Heart right ventricle (tissue), 16 donors: ENCODE measurements at places on chromosomes 6 and 20. TPM values are rescaled to one million over a fixed set of nuclear protein-coding genes. Genes with fewer than 3 reads are reported as not detected.

- no peak for DNase-seq
Measured at GRCh38 chr20:33177866-33178265, 9.9 kb downstream of the BPIFA2 start.

- DNase-seq, result no peak
Measured at GRCh38 chr6:92011681-92012245, 1407.6 kb downstream of the EPHA7 start.

DNA sequence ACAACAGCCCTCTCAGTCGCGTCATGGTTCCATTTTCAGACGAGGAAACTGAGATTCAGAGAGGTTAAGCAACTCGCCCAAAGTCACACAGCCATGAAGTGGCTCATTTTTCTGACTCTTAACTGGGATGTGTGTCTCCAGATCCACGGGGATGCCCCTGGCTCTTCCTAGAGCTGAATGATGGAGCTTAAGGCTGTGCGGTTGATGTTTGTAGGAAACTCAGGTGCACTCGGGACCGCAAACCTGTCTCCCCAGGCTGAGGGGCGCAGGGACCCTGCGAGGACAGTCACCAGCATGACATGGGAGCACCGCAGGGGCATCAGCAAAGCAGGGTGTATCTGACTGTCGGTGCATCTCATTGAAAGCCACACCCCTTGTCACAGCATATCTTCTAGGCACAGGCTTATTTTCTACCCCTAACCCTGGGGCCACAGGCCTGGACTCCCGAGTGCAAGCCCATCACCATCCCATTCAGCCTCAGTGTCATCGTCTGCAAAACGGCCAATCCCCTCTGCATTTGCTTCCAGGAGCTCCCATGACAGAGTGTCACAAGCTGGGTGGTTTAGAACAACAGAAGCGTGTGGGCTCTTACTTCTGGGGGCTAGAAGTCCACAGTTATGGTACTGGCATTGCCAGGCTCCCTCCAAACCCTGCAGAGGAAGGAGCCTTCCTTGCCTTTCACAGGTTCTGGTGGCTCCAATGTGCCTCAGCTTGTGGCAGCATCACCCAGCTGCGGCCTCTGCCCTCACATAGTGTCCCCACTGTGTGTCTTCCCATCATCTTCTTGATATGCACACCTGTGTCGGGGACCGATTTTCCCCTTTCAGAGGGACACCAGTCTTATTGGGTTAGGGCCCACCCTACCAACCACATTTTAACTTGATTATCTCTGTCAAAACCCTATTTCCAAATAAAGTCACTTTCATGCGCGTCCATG lies 9.9 kb upstream of the ARHGAP40 start:
- no peak for DNase-seq

GRCh38 chr6:89410788-89411144 lies 1.3 kb downstream of the RRAGD start:
- no peak for DNase-seq

GRCh38 chr20:64057628-64058498 lies 5.1 kb upstream of the TCEA2 start:
- peak; percentile 88 for DNase-seq

GRCh38 chr6:96227135-96227534 lies 211.4 kb downstream of the FUT9 start:
- no peak for DNase-seq

- no peak for DNase-seq
Measured at GRCh38 chr6:149860834-149861602, 3.1 kb downstream of the LRP11 start.

GRCh38 chr6:1908784-1909183 lies 299.1 kb downstream of the FOXC1 start:
- DNase-seq, result no peak

DNA sequence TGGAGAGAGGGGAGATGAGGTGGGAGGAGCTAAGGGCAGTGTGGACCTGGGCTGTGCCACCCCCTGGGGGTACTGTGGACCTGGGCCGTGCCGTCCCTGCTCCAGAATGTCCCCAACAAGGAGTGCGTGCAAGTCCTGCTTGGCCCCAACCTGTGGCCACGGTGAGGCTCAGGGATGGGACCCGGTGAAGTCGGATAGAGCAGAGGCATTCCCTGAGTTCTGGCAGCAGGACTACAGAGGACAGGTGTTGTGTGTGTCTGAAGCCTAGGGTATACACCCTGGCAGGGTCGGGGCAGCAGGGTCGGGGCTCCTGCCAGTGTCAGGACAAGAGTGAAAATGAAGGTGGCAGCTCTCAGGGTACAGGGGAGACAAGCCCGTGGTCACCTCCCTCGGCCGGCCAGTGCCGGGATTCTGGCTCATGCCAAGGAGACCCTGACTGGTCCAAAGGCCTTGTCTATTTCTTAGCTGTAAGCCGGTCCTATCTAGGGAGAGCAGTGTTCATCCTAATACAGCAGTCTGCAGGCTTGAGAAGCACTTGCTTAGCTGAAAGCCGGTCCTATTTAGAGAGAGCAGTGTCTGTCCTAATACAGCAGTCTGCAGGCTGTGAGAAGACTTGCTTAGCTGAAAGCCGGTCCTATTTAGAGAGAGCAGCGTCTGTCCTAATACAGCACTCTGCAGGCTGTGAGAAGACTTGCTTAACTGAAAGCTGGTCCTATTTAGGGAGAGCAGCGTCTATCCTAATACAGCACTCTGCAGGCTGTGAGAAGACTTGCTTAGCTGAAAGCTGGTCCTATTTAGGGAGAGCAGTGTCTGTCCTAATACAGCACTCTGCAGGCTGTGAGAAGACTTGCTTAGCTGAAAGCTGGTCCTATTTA lies 95.9 kb downstream of the SMOC2 start:
- no peak for DNase-seq

DNA sequence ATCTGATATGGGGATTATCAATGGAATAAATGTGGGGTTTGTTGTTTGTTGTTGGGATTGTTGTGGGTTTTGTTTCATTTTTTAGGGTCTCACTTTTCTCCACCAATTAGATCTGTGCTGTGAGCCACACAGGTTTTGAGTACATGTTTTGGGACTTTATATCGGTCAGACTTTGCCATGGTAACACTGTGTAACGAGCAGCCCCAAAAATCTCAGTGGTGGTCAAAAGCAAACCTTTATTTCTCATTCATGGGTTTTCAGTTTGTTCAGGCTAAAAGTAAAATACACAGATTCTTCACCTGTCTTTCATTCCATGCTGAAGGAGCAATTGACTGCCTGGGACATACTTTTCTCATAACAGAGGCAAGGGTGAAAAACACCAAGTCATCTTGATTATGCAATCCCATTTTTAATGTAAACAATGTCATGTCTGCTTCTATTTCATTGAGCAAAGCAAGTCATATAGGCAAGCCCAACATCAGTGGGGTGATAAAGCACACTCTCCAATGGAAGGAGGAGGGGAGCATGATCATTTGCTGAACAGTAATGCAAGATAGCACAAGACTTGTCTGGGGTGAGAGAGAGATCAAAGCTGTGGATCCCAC lies 101.1 kb upstream of the PLCB4 start:
- DNase-seq, result no peak

- DNase-seq, result no peak
Measured at GRCh38 chr20:828987-829386, 4.5 kb upstream of the FAM110A start.

DNA sequence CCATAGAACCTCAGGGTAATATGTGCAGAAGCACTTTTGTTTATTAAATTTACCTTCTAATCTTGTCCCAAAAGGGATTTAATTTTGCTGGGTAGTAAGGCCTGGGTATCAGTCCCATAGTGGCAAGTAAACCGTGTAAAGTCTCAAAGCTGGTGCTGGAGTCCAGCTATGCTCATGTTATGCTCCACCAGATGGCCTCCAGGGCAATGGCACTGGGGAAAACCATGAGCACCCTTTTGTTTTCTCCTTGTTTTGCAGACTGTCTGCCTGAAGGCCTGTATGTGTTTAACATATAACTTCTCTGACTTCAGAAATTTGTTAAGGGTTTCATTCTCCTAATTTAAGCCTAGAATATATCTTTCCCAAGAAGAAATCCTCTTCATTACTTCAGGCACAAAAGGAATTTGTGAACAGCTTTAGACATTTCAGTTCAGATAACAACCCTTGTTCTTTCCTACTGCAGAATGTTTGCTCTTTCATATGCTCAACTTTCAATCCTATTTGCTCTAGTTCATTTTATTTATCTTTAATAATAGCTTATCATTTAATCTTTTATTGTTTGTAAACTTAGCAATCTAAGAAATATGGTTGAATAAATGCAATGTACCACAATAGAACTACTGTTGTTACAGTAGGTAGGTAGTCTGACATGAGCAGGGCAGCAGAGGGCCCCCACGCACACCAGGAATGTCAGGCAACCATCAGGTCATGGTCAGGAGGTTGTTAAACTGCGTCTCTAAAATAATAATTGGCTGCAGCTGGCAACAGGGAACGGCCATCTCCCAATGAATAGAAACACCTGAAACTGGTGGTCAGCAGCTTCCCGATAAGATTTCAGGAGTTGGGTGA lies 162.8 kb downstream of the TENT5A start:
- DNase-seq, result peak; percentile 12

DNA sequence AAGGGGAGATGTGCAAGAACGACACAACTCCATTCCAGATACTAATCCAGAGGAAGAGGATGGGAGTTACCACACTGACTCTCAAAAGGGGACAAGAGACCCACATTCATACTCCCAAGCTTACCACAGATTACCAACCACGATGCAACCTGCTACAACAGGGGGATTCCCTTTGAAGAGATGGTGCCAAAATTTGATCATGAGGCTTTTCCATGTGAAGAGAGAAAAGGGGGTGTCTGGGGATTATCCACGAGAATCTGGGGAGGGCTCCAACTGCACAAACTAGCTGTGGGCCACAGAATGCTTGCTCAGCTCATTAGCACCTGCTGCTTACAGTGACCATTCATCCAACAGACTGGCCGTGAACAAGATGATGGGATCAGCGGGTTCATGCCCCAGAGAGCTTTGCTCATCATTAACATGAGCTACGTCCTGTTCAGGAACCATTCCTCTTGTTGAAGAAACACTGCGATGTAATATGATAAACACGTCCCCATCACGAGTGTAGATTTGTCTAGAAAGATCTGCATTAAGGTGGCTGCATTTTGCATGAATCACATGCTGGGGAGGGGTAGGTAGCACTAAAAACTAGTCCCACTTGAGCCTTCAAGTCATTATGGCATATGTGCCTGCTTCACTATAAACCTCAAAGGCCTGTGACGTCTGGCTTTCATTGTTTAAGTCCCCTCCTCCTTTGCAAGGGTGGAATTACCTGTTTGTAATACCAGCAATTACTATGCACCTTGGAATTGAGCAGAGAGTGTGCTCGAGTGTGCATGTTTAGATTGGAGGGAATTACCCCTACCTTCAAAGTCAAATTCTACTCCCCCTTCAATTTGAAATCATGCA lies 4.0 kb downstream of the PLAGL2 start:
- DNase-seq, result no peak

GRCh38 chr6:4941782-4942672 lies 61.8 kb downstream of the RPP40 start:
- DNase-seq, result peak; percentile 25

DNA sequence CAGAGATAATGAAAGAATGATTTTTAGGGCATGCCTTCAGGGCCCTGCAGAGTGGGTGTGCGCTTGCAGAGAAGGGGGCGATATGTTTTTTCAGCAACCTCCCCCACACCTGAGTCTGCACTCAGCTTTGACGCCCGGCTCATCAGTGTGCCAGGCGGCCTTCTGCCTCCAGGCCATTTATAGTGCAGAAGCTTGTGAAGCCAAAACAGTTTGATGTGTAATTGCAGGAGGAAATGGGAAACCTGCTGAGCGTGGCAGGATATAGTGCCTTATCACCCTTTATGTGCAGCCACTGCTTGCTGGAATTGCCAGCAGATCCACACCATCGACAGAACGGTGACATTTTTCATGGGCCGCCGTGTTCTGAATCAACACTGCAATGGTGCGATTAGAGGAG lies 178.2 kb downstream of the CDH4 start:
- no peak for DNase-seq

- no peak for DNase-seq
Measured at GRCh38 chr6:116115781-116116180, 10.2 kb downstream of the COL10A1 start.

DNA sequence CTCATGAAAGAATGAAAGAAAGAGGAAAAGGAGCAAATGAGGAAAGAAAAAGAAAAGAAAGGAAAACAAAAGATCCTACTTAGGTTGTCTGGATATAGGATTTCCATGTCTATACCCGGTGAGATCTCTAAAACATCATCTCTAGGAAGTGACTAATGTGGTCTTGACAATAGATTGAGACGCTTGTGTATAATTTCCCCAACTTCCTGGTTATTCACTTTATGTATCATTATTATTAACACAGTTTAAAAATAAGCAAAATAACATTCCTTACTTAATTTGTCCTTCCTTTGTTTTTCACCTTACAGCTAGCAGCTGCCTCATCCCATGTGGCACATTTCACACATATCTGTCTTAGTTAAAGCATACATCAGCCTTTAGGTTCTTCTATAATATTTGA lies 27.0 kb downstream of the LAMA4 start:
- DNase-seq, result no peak

- no peak for DNase-seq
Measured at GRCh38 chr6:33957892-33958525, 154.2 kb upstream of the MLN start.

DNA sequence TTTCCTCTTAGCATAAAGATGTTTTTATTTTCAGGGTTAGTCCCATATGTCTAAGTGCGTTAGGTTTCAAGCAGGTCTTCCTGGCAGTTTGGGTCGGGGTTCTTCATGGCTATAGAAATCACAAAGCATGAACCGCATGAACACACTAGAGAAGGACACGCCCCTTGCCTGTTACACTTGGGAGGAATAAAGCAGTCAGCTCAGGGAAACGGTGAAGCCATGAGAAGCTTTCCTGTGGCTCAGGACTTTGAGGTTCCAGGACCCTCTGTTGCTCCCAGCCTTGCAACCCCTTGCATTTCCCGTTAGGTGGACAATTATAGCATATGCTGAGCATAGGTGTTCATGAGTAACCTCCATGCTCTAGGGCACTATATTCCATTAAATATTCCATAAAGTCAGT lies 96.7 kb downstream of the SYCP2 start:
- no peak for DNase-seq

CCHCR1 gene
- polyA plus RNA-seq, result 9.0 TPM

TEAD3 gene
- polyA plus RNA-seq, result 29.1 TPM

C20orf144 gene
- 0.03 TPM for polyA plus RNA-seq

ZNF831 gene
- 0.07 TPM for polyA plus RNA-seq

CAGE1 gene
- polyA plus RNA-seq, result not detected

TTLL9 gene
- 0.07 TPM for polyA plus RNA-seq

KCNK16 gene
- not detected for polyA plus RNA-seq

C20orf141 gene
- not detected for polyA plus RNA-seq

MOCS1 gene
- 22.8 TPM for polyA plus RNA-seq

TDRD6 gene
- 0.10 TPM for polyA plus RNA-seq

TXLNB gene
- polyA plus RNA-seq, result 35.0 TPM

MAFB gene
- 3.8 TPM for polyA plus RNA-seq

UNC5CL gene
- 0.42 TPM for polyA plus RNA-seq

RIN2 gene
- 9.0 TPM for polyA plus RNA-seq

SLC17A4 gene
- not detected for polyA plus RNA-seq
